Stimulated activated CD4-positive, alpha-beta T cell treated with anti-CD3 and anti-CD28 coated beads, TNF-alpha, amount 100 ng/mL, for 24 hours (primary cell): ENCODE measurements at places on chromosomes 4 and X.

- no peak for DNase-seq
Measured at GRCh38 chrX:24025741-24026403, 1.1 kb downstream of the KLHL15 start.

GRCh38 chr4:57195622-57196021 is 85.4 kb upstream of the IGFBP7 start:
- no peak for DNase-seq

DNA sequence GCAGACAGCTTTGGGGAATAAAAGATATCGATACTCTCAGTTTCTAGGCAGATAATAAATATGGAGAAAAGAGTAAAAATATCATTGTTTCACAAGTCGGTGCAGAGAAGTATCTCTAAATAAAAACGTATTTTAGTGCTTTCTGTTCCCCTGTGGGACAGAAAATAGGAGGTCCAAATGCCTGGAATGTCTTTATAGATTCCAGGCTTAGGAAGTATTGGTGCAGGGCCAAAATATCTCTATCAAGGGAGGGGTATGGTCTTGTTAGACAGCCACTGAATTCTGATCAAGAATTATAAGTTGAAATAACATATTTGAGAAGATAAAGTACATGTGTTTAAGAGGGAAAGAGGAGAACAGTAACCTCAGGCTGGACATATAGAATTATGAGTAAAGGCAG is 596.4 kb downstream of the PCDH18 start:
- no peak for DNase-seq

DNA sequence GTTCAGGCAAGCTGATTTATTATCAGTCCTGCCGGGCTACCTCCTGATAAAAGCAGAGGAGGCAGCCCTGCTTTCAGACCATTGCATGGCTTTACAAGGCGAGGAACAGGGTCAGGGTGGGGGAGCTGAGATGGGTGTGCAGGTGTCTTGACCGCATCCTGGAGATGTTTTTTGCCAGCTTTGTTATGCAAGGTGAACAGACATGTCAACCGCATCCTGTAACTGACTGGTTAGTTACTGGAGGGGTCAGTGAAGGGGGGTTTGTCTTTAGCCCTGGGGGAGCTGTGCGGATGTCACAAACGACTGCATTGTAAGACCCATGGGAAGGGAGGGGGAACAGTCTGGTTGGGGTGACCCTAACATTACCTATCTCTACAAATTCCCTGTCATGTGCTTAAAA is 10.0 kb downstream of the ADAM29 start:
- DNase-seq = no peak

DNA sequence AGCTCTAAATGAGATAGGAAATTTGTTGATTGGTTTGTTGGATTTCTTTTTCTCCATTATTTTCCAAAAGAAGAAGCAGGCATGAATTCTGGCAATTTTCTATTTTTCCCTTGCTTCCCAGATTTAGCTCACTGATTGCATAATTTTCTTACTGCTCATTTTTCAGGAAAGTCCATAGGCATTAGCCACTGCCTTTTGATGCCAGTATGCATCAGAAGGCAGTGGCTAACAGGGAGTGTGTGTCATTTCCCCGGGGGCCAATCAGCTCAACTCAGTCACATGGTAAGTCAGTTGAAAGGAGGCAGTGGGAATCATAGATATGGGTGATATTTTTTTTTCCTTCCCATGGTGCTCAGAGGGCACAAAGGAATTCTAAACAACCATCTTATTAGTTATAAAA is 156.7 kb downstream of the TRIML1 start:
- no peak for DNase-seq

DNA sequence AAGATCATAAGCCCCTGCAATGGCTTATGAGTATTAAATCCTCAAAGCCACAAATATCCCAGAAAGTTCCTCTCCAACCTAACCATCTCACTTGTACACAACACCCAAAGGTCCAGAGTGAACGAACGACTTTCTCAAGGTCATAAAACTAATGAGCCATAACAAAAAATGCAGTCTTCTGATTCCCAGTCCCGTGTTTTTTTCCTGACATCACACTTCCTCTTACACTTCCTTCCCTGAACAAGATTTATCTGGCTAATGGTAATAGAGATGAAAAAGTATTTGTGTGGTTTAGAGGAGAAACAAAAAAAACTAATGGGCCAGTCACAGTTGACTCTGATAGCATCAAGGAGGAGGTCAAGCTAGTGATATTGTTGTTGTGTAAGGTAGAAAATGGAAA is 99.5 kb upstream of the KLHL13 start:
- DNase-seq = no peak

DNA sequence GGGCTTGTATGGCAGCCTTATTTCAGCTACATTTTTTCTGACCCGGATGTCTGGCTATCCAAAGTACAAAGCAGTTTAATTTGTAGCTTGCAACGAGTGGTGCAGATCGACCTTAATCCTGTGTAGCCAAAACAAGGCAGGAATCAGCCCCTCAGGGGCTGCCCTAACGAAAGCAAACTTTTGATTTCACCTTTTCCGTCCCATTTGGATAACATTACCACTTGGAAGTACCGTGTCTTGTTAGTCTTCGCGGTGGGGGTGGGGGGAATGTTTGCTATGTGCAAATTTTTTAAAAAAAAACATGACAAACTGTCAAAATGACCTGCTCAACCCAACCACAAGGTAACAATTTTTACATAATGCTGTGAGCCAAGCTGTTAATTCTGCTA is 766 bp upstream of the DNAJB14 start:
- no peak for DNase-seq

- no peak for DNase-seq
Measured at GRCh38 chr4:134365852-134366251, 164.3 kb upstream of the PABPC4L start.

- no peak for DNase-seq
Measured at GRCh38 chrX:53280331-53281320, 758 bp downstream of the IQSEC2 start.

DNA sequence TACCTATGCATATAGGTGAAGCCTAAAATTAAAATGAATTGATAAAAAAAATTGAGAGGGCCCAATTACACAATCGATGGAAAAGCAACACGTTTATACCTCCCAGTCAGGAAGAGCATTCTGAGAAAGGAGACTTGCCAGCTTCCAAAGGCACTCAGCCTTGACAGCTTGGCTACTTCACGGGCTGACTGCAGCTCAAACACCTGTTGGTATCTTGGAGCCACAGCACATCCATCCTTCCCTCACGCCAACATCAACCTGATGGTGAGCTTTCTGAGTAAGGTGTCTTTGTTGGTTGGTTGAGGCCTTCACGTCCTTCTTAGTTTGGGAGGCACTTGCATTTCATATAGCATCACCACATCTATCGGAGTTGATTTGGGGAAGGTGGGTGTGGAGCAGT is 598.9 kb upstream of the DIPK2B start:
- no peak for DNase-seq

DNA sequence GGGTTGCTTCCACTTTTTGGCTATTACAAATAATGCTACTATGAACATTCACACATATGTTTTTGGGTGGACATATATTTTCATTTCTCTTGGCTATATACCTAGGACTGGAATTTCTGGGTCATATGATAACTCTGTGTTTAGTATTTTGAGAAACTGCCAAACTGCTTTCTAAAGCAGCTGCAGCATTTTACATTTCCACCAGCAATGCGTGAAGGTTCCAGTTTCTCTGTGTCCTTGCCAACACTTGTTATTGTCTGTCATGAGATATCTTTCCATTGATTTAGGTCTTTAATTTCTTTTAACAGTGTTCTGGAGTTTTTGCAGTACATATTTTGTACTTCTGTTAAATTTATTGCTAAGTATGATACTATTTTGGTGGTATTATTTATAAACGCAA is 48.3 kb downstream of the CLCN5 start:
- DNase-seq = no peak

- DNase-seq = no peak
Measured at GRCh38 chr4:109683621-109684253, 19.5 kb downstream of the CASP6 start.

DNA sequence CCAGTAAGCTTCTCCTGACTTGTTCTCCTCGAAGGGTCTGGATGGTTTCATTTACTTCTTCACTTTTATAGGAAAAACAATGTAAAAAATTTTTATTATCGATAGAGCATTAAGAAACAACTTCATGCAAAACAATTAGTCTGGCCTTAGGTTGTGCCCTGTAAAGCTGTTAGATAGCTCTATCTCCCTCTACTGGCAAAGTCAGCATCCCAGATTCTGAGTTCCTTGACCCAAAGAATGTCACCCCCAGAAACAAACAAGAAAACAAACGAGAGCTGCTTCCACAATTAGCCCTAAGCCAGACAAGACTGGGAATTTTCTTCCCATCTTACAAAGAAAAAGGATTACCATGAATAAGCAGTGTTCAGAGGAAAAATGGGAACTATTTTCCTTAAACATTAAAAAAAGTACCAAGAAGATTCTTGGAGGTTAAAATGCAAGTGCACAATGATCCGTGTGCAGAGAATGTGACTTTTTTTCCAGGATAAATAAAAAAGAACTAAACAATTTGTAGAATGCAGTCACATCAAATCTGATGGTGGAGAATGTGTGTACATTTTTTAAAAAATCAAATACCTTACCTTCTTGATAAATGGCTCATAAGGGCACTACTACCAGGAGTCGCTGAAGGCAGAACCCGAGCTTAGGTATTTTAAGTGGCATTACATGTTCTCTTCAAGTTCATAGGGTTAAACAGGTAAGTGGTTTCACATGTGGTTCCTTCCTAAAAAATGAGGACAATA is 293.2 kb downstream of the FBXO8 start:
- DNase-seq = no peak

DNA sequence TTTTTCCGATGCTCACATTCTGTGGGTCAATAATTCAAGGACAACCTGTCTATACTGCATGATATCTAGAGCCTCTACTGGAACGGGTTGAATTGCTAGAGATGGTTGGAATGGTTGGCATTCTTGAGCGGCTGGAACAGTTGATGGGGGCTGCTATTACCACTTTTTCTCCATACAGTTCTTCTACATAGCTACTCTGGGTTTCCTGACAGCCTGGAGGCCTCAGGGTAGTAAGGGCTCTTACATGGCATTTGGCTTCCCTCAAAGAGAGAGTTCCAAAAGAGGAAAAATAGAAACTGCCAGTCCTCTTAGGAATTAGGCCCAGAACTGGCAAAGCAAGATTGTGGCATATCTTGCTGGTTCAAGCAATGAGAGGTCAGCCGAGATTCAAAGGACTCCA is 53.1 kb downstream of the NAA11 start:
- DNase-seq = no peak

- no peak for DNase-seq
Measured at GRCh38 chrX:125977851-125978250, 188.2 kb downstream of the DCAF12L2 start.

GRCh38 chr4:8439168-8439567 is 1.4 kb downstream of the ACOX3 start:
- no peak for DNase-seq

- DNase-seq = no peak
Measured at GRCh38 chr4:96103086-96103485, 263.2 kb downstream of the PDHA2 start.

- no peak for DNase-seq
Measured at GRCh38 chr4:152206185-152206584, 329.7 kb downstream of the FBXW7 start.

GRCh38 chrX:150257353-150258175 is 105.6 kb upstream of the MAMLD1 start:
- DNase-seq = no peak

- no peak for DNase-seq
Measured at GRCh38 chrX:63764946-63765345, 20.1 kb downstream of the ARHGEF9 start.

DNA sequence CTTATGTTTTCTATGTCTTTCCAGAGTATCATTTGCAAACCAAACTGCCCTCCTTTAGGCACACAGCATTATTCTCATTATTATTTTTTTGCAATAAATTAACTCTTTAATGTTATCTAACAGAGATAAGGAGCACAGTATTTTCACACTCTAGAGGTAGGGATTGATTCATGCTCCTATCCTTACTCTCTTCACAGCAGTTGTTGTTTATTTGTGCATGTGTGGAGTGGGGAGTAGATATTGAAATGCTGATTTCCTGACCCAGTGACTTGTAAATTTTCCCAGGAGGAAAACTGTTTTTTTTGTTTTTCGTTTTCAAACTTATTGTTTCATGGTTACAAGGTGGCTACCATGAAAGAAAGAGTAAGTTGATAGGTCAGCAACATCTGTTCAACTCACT is 140.0 kb downstream of the NPFFR2 start:
- no peak for DNase-seq

DNA sequence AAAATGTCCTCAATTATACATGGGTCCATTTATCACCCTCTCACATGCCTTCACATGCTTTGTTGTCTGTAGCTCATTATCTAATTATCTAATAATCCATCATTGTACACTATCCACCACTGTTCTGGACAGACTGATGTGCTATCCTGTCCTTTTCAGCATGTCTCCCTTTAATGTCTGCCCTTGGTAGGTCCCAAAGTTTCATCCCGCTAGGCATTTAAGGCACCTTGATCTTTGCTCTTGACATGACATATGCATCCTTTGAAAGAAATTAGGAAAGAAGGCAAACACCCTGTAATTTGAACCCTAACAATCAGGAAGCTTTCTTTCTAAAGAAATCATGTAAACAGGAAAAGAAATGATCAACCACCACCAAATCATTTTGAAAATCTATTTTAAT is 5.7 kb downstream of the CHST7 start:
- DNase-seq = no peak

DNA sequence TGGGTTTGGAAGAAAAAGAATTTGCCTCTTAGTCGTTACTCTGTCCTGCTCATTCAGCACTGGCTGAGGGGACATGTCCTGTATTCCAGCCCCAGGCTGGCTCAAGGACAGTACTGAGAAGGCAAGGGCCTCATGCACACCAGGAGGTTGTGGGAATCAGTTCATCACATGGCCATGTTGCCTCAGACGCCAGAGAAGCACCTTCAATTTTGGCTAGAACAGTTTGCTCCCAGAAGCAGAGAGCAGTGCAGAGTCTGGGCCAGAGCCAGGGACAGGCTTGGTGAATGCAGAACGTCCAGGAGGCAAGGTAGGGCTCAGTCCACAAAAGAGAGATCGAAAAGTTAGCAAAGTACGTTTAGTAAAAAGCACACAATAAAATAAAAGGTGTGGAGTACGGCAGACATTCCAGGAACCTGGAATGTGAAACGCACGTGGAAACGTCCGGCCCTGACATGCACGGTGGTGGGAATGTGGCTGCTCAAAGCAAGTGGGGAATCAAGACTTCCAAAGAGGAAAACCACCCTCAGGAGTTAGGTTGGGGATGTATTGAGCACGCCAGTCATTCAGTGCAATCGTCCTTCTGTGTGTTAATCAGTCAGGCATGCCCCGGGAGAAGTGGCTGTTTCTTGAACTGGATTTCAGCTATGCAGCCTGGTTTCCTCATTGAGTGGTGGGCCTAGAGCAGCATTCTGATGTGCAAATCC is 1.2 kb upstream of the SLC2A9 start:
- no peak for DNase-seq

DNA sequence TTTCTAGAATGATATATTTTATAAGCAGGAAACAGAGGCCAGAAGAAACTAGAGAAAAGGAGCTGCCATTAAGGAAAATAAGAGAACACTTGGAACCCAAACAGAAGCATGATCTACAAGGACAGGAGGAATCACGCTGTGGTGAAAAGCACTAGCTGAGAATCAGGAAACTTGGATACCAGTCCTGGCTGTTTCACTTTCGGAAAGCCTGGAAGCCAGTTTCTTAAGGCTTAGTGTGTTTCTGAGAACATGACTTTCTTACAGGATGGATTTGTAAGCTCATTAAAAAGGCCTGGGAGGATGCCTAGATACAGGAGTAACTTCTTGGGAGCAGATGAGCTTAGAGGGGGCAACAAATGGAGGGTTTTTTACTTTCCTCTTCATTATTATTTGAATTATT is 36.9 kb downstream of the TLL1 start:
- no peak for DNase-seq
